ENCODE measurements at places on chromosomes 12 and 14. TPM values are rescaled to one million over a fixed set of nuclear protein-coding genes. Genes with fewer than 3 reads are reported as not detected.

PA2G4 gene
- 91.8 TPM for total RNA-seq

MSRB3 gene
- total RNA-seq: 44.7 TPM

ANP32D gene
- total RNA-seq: not detected

C12orf60 gene
- 0.63 TPM for total RNA-seq

PPP2R5E gene
- 9.9 TPM for total RNA-seq

ZNF84 gene
- total RNA-seq: 14.4 TPM

GPR65 gene
- 0.13 TPM for total RNA-seq

INSM2 gene
- not detected for total RNA-seq

LRRC9 gene
- not detected for total RNA-seq

RD3L gene
- total RNA-seq: not detected

VCPKMT gene
- 1.9 TPM for total RNA-seq

BEST3 gene
- total RNA-seq: 0.25 TPM

TRIM9 gene
- total RNA-seq: not detected

TEX52 gene
- total RNA-seq: not detected

INTS13 gene
- total RNA-seq: 18.2 TPM

MED6 gene
- total RNA-seq: 17.7 TPM

RNASE7 gene
- not detected for total RNA-seq

TMEM121 gene
- 9.5 TPM for total RNA-seq

FIGNL2 gene
- 0.39 TPM for total RNA-seq

CD163 gene
- not detected for total RNA-seq

ARHGAP9 gene
- not detected for total RNA-seq

KRT6B gene
- total RNA-seq: not detected

CLEC4C gene
- total RNA-seq: not detected

SIRT4 gene
- 1.8 TPM for total RNA-seq

STRAP gene
- 62.5 TPM for total RNA-seq

PRPH gene
- total RNA-seq: not detected

AKAP5 gene
- 0.13 TPM for total RNA-seq

GSC gene
- total RNA-seq: not detected

JAG2 gene
- total RNA-seq: 37.5 TPM

MDGA2 gene
- total RNA-seq: not detected

TAS2R50 gene
- total RNA-seq: 1.2 TPM

All from dermis microvascular lymphatic vessel endothelial cell (primary cell).